Astrocyte (in vitro differentiated cells and primary cell): ENCODE measurements at places on chromosomes 3 and 15.

DNA sequence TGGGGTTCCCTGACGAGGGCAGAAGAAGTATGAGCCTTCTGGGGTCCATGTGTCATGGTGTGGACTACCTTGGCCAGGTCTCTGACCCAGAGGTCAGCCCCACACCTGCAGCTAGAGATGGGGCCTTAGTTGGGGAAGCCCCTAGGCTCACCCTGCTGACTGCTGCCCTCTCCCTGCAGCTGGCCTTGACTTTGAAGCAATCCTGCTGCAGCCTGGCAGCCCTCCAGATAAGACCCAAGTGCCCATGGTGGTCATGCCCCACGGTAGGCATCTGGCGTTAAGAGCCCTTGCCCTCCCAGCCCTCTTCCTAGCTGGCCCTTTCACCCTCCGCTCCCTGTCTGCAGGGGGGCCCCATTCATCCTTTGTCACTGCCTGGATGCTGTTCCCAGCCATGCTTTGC is 7.4 kb downstream of the APEH start:
- peaks cover 3% of the 10 kb centered on the region for H3K27me3 ChIP-seq
- no peaks in the 10 kb centered on the region for H3K4me1 ChIP-seq
- peaks cover 17% of the 10 kb centered on the region for H3K36me3 ChIP-seq
- no peak overlapping the region for H3K27ac ChIP-seq
- DNase-seq, result no peak

GRCh38 chr3:8869613-8870012 is 93.7 kb downstream of the RAD18 start:
- peak overlapping the region; percentile 97 for H3K27ac ChIP-seq
- no peaks in the 10 kb centered on the region for H3K36me3 ChIP-seq
- peaks cover 21% of the 10 kb centered on the region for H3K4me1 ChIP-seq
- DNase-seq, result peak; percentile 100

GRCh38 chr3:152126260-152126659 is 142.5 kb upstream of the MBNL1 start:
- no peaks in the 10 kb centered on the region for H3K36me3 ChIP-seq
- DNase-seq, result peak; percentile 48
- no peak overlapping the region for H3K4me3 ChIP-seq
- peaks cover 10% of the 10 kb centered on the region for H3K4me1 ChIP-seq
- H3K27me3 ChIP-seq, result no peaks in the 10 kb centered on the region

- H3K36me3 ChIP-seq, result peaks cover 18% of the 10 kb centered on the region
- H3K4me3 ChIP-seq, result no peak overlapping the region
- H3K4me1 ChIP-seq, result no peaks in the 10 kb centered on the region
- no peak overlapping the region for H3K27ac ChIP-seq
These were observed 31.7 kb downstream of the ECT2 start for GRCh38 chr3:172782235-172782634.

- no peaks in the 10 kb centered on the region for H3K36me3 ChIP-seq
- DNase-seq, result no peak
- H3K4me1 ChIP-seq, result no peaks in the 10 kb centered on the region
- H3K4me3 ChIP-seq, result no peak overlapping the region
These were observed 30.5 kb downstream of the TOPAZ1 start for GRCh38 chr3:44272191-44272590.

GRCh38 chr3:122577409-122578031 is at the start of gene PARP15:
Gene PARP15, plus strand, starts transcription at chr3:122577650. Its CDS starts 18 bp downstream, at chr3:122577668.
- H3K27ac ChIP-seq, result no peak within 1 kb of the TSS
- DNase-seq, result no peak
- H3K36me3 ChIP-seq, result no peaks in the 10 kb centered on the region
- no peaks in the 10 kb centered on the region for H3K27me3 ChIP-seq
- H3K4me1 ChIP-seq, result peaks cover 6% of the 10 kb centered on the region

DNA sequence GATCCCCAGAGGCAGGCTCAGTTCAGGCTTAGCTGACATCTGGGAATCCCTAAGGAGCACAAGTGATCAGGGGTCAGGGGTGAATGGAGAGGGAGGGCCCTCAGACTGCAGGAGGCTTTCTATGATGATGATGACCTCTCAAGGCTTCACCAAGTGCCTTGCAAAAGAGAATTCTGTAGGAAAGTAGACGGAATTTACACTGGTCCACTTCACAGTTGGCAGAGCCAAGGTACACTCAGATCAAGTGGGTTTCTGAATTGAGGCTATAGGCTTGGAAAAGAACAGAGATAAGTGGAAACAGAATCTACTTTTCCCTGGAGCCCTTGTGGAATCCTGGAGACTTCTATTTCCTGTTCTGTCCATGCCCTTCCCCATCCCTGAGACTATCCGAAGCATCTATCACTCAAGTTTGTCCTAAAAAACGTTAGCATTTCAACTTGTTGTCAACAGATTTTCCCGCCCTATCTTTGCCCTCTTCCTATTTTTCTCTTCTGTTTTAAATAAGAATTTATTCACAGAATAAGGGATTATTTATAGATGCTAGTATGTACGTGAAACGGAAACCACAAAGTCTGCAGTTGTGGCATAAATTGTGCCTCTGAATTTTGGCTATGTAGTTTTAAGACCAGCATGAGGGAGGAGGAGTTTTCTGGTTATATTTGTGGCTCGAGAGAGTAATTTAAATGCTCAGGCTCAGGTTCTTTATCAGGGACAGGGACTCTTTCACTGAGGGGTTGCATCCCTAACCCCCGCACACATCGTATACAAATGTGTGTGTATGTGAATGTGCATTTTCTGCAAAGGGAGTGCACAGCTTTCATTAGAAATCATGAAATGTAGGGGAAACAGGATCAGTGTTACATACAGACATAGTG is 12.8 kb downstream of the GCSAM start:
- no peak for DNase-seq
- no peak overlapping the region for H3K4me3 ChIP-seq
- no peak overlapping the region for H3K27ac ChIP-seq
- H3K4me1 ChIP-seq, result no peaks in the 10 kb centered on the region
- H3K36me3 ChIP-seq, result peaks cover 21% of the 10 kb centered on the region

GRCh38 chr3:48459331-48459730 is 12.8 kb downstream of the ATRIP start:
- no peaks in the 10 kb centered on the region for H3K27me3 ChIP-seq
- H3K4me1 ChIP-seq, result no peaks in the 10 kb centered on the region
- DNase-seq, result no peak
- no peak overlapping the region for H3K4me3 ChIP-seq
- H3K36me3 ChIP-seq, result peaks cover 49% of the 10 kb centered on the region

- H3K27me3 ChIP-seq, result no peaks in the 10 kb centered on the region
- no peak for DNase-seq
- H3K4me3 ChIP-seq, result no peak overlapping the region
These were observed 28.7 kb upstream of the DAZL start for GRCh38 chr3:16633948-16634347.

GRCh38 chr3:34895841-34896240 is 743.5 kb upstream of the ARPP21 start:
- H3K36me3 ChIP-seq, result no peaks in the 10 kb centered on the region
- DNase-seq, result no peak
- no peak overlapping the region for H3K27ac ChIP-seq
- H3K4me3 ChIP-seq, result no peak overlapping the region
- H3K27me3 ChIP-seq, result no peaks in the 10 kb centered on the region

DNA sequence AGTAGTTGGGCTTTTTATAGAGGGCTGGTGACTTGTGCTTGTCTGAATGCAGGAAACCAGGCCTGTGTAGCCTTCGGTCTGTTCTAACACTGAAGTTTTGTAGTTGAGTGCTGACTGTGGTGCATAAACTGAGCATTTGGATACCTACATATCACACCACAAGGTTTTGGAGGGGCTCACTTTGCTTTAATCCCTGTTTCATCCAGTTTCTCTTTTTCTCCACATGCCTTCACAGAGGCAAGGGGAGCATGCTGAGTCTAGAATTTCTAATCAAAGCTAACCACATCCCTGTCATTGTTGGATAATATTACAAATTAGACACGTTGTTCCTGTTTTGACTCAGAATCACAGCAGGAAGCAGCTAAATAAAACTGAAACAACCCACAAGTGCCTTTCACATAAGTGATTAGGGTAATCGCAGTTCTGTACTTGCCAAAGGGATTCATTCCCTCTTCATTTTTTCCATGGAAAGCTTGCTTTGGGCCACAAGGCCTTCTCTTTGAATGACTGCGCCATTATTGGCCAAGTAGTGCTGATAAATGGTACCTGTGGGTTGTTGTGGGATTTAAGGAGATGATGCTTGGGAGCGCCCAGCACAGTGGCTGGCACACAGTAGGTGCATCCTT is 48.9 kb downstream of the TGFBR2 start:
- no peaks in the 10 kb centered on the region for H3K27me3 ChIP-seq
- H3K4me1 ChIP-seq, result peaks cover 53% of the 10 kb centered on the region
- peaks cover 51% of the 10 kb centered on the region for H3K36me3 ChIP-seq
- peak; percentile 88 for DNase-seq
- H3K4me3 ChIP-seq, result no peak overlapping the region
- H3K27ac ChIP-seq, result peak overlapping the region; percentile 34

GRCh38 chr3:64684715-64685261 is 3.0 kb downstream of the ADAMTS9 start:
- H3K4me3 ChIP-seq, result peak overlapping the region; percentile 71
- no peak overlapping the region for H3K27ac ChIP-seq
- peaks cover 16% of the 10 kb centered on the region for H3K4me1 ChIP-seq
- H3K36me3 ChIP-seq, result no peaks in the 10 kb centered on the region

GRCh38 chr3:112199622-112200316 is 66.7 kb upstream of the GCSAM start:
- H3K4me3 ChIP-seq, result no peak overlapping the region
- no peaks in the 10 kb centered on the region for H3K4me1 ChIP-seq
- H3K36me3 ChIP-seq, result no peaks in the 10 kb centered on the region

DNA sequence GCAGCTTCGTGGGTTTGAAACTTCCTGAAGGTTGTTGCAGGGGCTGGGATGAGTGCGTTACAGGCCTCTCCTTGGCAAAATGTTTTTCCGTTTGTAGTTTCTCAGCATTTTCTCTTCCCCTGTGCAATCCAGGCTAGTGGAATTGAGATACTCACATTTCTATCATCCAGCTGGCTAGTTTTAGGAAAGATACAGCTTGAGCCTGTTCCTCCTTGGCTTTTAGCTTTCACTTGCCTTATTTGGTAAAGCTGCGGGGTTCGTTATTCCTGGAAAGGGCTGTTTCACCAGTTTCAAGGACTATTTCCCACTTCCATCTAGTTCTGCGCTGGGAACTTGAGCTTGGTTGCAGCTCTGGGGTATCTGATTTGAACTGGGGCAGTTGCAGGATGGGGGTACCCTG is 90.3 kb downstream of the ITPR1 start:
- H3K4me3 ChIP-seq, result no peak overlapping the region
- H3K27ac ChIP-seq, result no peak overlapping the region
- peaks cover 10% of the 10 kb centered on the region for H3K4me1 ChIP-seq
- no peaks in the 10 kb centered on the region for H3K27me3 ChIP-seq
- no peak for DNase-seq

GRCh38 chr3:185717121-185717520 is 107.7 kb downstream of the IGF2BP2 start:
- peak; percentile 81 for DNase-seq
- peak overlapping the region; percentile 53 for H3K27ac ChIP-seq
- no peaks in the 10 kb centered on the region for H3K27me3 ChIP-seq
- H3K36me3 ChIP-seq, result no peaks in the 10 kb centered on the region
- peaks cover 35% of the 10 kb centered on the region for H3K4me1 ChIP-seq

DNA sequence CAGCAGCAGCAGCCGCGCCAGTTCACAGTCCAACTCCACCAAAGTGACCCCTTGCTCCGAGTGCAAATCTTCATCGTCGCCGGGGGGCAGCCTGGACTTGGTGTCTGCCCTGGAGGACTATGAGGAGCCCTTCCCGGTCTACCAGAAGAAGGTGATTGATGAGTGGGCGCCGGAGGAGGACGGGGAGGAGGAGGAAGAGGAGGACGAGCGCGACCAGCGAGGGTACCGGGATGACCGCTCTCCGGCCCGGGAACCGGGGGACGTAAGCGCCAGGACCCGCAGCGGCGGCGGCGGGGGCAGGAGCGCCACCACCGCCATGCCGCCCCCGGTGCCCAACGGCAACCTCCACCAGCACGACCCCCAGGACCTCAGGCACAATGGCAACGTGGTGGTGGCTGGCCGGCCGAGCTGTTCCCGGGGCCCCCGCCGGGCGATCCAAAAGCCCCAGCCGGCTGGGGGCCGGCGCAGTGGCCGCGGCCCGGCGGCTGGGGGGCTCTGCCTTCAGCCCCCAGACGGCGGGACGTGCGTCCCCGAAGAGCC is 224.1 kb upstream of the IL12A start:
- peaks cover 19% of the 10 kb centered on the region for H3K4me1 ChIP-seq
- H3K27ac ChIP-seq, result peak overlapping the region; percentile 98
- no peaks in the 10 kb centered on the region for H3K27me3 ChIP-seq
- no peak for DNase-seq
- H3K4me3 ChIP-seq, result peak overlapping the region; percentile 82

DNA sequence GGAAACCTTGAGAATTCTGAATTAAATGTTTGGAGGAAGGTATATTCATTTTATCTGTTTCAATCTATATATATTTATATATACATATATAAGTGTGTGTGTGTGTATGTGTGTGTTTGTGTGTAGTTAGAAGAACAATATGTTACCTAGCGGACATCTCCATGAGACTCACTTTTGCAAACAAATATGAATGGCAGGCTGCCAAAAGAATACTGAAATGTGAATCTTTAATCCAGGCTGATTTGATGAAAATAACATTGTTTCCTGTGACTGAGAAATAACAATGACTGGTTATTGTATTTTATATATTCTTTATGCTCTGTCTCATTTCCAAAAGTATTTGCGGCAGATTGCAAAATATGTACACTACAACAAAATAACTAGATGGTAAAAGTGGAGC is 255.5 kb upstream of the TGFBR2 start:
- no peak for DNase-seq
- H3K4me3 ChIP-seq, result no peak overlapping the region
- H3K36me3 ChIP-seq, result no peaks in the 10 kb centered on the region
- peaks cover 36% of the 10 kb centered on the region for H3K4me1 ChIP-seq
- H3K27me3 ChIP-seq, result no peaks in the 10 kb centered on the region

DNA sequence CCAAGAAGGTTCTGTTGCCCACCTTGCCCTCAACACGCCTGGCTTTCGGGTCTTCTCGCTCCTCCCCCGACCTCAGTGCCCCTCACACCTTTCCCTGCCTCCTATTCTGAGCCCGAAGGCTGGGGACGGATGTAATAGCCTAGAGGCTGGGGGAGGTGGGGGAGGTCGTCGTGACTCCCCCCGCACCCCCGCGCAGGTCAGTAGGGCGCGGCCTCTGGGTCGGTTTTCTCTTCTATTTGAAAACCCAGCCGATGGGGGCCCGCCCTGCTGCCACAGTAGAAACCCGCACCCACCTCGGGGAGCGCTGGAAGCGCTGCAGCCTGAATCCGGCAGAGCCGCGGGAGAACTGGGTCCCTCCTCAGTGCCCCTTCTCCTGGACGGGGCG is 1.0 kb upstream of the RBPMS2 start:
- H3K36me3 ChIP-seq, result no peaks in the 10 kb centered on the region
- DNase-seq, result no peak
- peaks cover 6% of the 10 kb centered on the region for H3K4me1 ChIP-seq
- peaks cover 11% of the 10 kb centered on the region for H3K27me3 ChIP-seq
- H3K27ac ChIP-seq, result no peak overlapping the region

DNA sequence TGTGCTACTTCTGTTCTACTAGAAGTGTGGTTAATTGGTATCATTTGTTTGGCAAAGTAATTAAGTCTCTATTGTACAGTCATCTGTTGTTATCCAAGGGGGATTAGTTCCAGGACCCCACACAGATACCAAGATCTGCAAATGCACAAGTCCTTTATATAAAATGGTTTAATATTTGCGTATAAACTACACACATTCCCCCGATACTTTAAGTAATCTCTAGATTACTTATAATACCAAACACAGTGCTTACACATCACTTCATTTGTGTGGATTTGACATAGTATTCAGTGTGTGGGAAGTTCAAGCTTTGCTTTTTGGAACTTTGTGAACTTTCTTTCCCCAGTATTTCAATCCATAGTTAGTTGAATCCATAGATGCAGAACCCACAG is 50.5 kb upstream of the ABI3BP start:
- DNase-seq, result no peak
- peaks cover 10% of the 10 kb centered on the region for H3K4me1 ChIP-seq
- no peak overlapping the region for H3K4me3 ChIP-seq

- H3K36me3 ChIP-seq, result no peaks in the 10 kb centered on the region
- peak; percentile 72 for DNase-seq
- peak overlapping the region; percentile 100 for H3K27ac ChIP-seq
- H3K27me3 ChIP-seq, result no peaks in the 10 kb centered on the region
- H3K4me1 ChIP-seq, result peaks cover 40% of the 10 kb centered on the region
These were observed 91.5 kb upstream of the CHD2 start for GRCh38 chr15:92808598-92809063.
